ENCODE measurements at places on chromosomes 3 and 15. TPM values are rescaled to one million over a fixed set of nuclear protein-coding genes. Genes with fewer than 3 reads are reported as not detected.
A peak's percentile ranks its signal among the peaks of the same experiment; 100 is the strongest.

The RAB43 gene
- total RNA-seq, result 29.7 TPM

The LIPC gene
- total RNA-seq, result not detected

The SNTN gene
- total RNA-seq, result not detected

DNA sequence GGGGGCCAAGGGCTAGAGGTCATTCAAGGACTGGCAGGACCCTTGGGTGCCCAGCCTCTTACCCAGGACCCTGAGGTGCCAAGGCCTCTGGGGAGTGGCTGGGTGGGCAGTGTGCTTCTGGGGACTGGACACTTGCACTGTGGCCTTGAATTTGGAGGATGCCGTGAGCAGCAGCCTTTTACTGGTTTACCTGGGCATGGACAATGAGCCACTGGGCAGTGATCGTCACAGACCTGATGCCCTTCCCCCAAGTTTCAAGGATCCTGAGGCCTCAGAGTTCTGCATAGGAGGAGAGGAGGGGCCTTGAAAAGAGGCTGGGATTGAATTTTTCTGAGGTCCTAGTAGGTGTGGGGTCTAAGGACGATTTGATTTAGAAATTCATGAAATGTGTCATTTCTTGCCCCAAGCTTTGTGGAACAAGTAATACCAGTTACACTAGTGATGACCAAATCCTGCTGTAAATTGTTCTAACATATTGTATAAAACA is 146.1 kb upstream of the TPM1 start:
- peak overlapping the region; percentile 99 for H3K27ac ChIP-seq
- no peaks in the 10 kb centered on the region for H3K36me3 ChIP-seq
- peak overlapping the region; percentile 24 for H3K4me3 ChIP-seq
- peaks cover 76% of the 10 kb centered on the region for H3K4me1 ChIP-seq

- peaks cover 2% of the 10 kb centered on the region for H3K36me3 ChIP-seq
- no peak overlapping the region for H3K27ac ChIP-seq
- no peak overlapping the region for H3K4me3 ChIP-seq
Observed at GRCh38 chr15:72086010-72086697, 31.8 kb downstream of the MYO9A start.

DNA sequence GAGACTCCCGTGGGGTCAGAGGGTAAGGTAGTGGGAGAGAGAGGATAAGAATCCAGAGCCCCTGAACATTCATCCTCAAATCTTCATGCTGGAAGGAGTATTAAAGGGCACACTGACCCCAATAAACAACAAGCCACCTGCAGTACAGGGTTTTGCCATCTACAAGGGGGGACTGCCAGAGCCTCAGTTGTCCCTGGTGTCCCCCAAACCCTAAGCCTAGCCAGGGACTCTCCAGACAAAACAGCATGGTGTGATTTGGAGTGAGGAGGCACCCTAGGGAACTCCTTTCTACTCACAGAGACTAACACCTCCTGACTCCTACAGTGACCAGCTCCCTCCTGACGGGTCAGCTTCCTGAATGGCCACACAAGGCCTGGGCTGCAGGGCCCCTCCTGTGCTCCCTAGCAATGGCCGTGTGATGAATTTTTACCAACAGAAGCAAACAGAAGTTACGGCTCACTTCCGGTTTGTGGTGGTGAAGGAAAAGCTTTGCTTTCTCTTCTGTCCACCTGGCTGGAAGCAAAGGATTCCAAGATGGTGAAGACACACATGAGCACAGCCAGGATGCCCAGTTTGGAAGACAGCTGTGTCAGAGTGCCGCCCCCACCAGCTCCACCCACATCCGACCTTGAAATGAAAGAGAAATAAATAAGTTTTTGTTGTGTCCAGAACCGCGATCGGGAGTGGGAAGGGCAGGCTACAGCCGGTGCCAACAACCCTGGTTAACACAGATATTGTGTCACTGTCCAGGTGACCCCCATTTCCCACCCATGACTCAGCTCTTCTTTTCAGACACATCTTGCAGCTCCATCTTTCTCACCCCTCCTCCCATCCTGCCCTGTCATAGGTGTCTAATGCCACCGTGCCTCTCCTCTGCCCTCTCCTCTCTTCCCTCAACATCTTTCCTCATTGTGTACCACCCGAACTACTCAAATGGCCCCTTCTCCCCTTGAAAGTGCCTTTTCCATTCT is 69.6 kb upstream of the ATP13A3 start:
- H3K36me3 ChIP-seq, result no peaks in the 10 kb centered on the region
- H3K4me1 ChIP-seq, result peaks cover 29% of the 10 kb centered on the region
- DNase-seq, result no peak
- no peak overlapping the region for H3K4me3 ChIP-seq

GRCh38 chr15:49235446-49236124 is 65.5 kb downstream of the GALK2 start:
- peak overlapping the region; percentile 62 for H3K27ac ChIP-seq
- no peak for DNase-seq
- H3K4me3 ChIP-seq, result no peak overlapping the region
- H3K4me1 ChIP-seq, result peaks cover 14% of the 10 kb centered on the region
- no peaks in the 10 kb centered on the region for H3K27me3 ChIP-seq
- peaks cover 7% of the 10 kb centered on the region for H3K36me3 ChIP-seq

DNA sequence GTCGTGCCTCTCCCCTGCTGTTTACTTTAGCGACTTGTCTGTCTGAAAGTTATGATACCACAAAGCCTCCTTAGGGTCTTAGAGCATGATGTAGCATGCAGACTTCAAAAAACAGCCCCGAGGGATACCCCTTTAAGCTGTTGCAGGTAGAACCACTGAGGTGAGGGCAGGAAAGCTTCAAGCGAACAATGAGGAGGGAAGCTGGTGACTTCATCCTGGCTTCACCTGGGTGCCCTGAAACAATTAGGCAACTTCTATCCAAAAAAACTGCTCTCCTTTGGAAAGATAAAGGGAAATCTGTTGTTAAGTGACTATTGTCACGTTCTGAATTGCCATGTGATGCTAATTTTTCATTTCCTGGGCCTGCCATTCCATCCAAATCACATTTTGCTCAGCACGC is 231.6 kb downstream of the SOX2 start:
- no peaks in the 10 kb centered on the region for H3K4me1 ChIP-seq
- H3K4me3 ChIP-seq, result no peak overlapping the region
- H3K36me3 ChIP-seq, result no peaks in the 10 kb centered on the region

GRCh38 chr15:101724675-101725005 is 367 bp upstream of the TARS3 start:
- peaks cover 16% of the 10 kb centered on the region for H3K4me1 ChIP-seq

Measured in chondrocyte (in vitro differentiated cells).